ENCODE measurements at places on chromosomes 4 and X.
A peak's percentile ranks its signal among the peaks of the same experiment; 100 is the strongest.

- no peak for DNase-seq
- H3K4me1 ChIP-seq = peaks cover 10% of the 10 kb centered on the region
- no peaks in the 10 kb centered on the region for H3K36me3 ChIP-seq
These were observed 120.1 kb upstream of the NAP1L5 start for GRCh38 chr4:88817740-88818139.

- H3K27me3 ChIP-seq = no peaks in the 10 kb centered on the region
- no peaks in the 10 kb centered on the region for H3K4me1 ChIP-seq
- H3K4me3 ChIP-seq = no peak overlapping the region
- no peak overlapping the region for H3K27ac ChIP-seq
These were observed 36.7 kb downstream of the FOXR2 start for GRCh38 chrX:55659931-55660330.

- no peak overlapping the region for H3K4me3 ChIP-seq
- no peak for DNase-seq
- no peaks in the 10 kb centered on the region for H3K36me3 ChIP-seq
- H3K27ac ChIP-seq = no peak overlapping the region
- H3K27me3 ChIP-seq = no peaks in the 10 kb centered on the region
These were observed 35.1 kb downstream of the CLDN22 start for GRCh38 chr4:183284965-183285364.

DNA sequence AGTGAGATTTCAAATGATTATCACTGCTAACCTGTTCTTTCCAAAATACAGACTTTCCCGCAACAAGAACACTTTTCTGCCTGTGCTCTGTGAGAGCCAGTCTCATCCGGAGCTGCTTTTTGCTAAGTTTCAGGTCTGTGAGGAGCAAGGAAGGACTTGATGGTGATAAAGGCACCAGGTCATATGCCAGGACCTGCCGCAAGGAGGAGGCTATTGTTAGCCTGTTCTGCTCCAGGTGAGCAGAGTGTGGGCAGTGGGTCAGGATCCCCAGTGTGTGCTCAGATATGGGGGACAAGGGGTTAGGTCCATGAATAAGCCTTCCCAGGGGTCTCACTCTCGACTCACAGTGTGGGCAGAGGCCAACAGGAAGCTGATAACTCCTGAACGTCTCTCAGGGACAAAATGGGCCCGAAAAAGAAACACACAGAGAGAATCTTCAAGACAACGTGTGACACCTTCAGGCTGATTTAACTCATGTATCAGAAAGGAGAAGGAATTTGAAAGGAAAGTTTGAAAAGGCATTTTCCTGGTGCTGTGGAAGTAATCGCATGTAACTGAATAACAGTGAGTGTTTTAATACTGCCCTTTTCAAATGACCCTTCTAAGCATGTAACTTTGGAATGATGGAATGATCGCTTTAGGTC is 57.7 kb upstream of the PDLIM3 start:
- H3K4me1 ChIP-seq = peaks cover 1% of the 10 kb centered on the region
- DNase-seq = no peak
- H3K27ac ChIP-seq = no peak overlapping the region
- no peaks in the 10 kb centered on the region for H3K36me3 ChIP-seq

GRCh38 chrX:153821066-153821465 is 9.3 kb downstream of the PDZD4 start:
- H3K27me3 ChIP-seq = no peaks in the 10 kb centered on the region
- no peak overlapping the region for H3K4me3 ChIP-seq
- H3K27ac ChIP-seq = no peak overlapping the region
- H3K4me1 ChIP-seq = peaks cover 51% of the 10 kb centered on the region
- DNase-seq = no peak

DNA sequence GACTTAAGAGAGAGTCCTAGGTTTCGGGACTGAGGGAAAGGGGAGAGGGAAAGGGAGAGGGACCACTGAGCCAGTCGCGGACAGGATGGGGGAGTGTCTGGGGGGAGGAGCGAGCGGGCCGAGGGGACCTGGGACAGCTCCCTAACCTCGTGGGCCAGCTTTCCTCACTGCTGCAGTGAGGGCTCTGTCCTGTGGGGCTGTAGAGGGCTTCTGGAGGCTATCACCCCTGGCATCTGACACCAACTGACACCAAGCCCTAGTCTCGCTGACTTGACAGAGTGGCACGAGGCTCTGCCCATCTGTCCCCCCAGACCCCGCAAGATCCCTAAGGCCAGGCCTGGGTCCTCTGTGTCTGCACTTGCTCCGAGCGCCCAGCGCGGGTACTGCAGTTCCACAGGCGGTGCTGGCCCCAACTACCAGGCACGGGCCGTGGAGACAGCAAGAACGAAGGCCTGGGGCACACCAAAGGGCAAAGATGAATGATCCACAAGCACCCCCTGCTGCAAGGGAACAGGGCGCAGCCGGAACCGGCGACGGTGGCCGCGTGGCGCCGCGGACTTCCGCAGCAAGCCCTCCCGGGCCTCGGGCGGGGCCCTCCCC is 465 bp downstream of the HAUS7 start:
- peaks cover 4% of the 10 kb centered on the region for H3K36me3 ChIP-seq
- DNase-seq = peak; percentile 12
- no peaks in the 10 kb centered on the region for H3K27me3 ChIP-seq

DNA sequence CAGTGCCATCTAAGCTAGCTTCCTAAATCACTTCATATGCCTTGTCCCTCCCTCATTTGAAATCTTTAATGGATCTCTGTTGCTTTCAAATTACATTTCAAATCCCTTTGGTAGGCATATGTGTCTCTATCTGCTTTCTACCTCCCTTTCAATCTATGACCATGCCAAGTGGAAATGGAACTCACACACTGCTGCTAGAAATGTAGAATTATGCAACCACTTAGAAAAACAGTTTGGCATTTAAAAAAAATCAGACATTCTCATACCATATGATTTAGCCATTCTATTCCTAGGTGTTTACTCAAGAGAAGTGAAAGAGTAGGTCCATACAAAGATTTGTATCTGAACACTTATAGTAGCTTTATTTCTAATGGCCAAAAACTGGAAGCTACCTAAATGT is 413.5 kb upstream of the INTU start:
- H3K36me3 ChIP-seq = no peaks in the 10 kb centered on the region
- no peaks in the 10 kb centered on the region for H3K27me3 ChIP-seq
- no peak for DNase-seq
- H3K4me3 ChIP-seq = no peak overlapping the region

DNA sequence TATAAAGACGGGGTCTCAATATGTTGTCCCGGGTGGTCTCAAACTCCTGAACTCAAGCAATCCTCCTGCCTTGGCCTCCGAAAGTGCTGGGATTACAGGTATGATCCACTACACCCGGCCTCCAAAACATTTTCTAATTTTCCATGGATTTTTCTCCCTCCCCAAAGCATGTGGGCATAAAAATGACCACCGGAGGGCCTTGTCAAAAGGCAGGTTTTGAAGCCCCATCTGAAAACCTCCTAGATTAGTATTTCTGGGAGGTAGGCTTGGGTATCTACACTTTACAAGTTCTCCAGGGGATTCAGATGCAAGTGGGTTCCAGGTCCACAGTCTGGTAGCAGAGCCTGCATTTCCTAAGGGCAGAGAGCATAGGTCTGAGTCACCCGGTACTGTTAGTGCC is 1.4 kb upstream of the GPR173 start:
- H3K36me3 ChIP-seq = no peaks in the 10 kb centered on the region
- H3K27me3 ChIP-seq = no peaks in the 10 kb centered on the region
- no peak overlapping the region for H3K4me3 ChIP-seq
- no peak for DNase-seq
- no peak overlapping the region for H3K27ac ChIP-seq

- no peaks in the 10 kb centered on the region for H3K27me3 ChIP-seq
- no peak for DNase-seq
- H3K4me1 ChIP-seq = peaks cover 2% of the 10 kb centered on the region
These were observed 192.5 kb upstream of the TAPT1 start for GRCh38 chr4:16418814-16419213.

DNA sequence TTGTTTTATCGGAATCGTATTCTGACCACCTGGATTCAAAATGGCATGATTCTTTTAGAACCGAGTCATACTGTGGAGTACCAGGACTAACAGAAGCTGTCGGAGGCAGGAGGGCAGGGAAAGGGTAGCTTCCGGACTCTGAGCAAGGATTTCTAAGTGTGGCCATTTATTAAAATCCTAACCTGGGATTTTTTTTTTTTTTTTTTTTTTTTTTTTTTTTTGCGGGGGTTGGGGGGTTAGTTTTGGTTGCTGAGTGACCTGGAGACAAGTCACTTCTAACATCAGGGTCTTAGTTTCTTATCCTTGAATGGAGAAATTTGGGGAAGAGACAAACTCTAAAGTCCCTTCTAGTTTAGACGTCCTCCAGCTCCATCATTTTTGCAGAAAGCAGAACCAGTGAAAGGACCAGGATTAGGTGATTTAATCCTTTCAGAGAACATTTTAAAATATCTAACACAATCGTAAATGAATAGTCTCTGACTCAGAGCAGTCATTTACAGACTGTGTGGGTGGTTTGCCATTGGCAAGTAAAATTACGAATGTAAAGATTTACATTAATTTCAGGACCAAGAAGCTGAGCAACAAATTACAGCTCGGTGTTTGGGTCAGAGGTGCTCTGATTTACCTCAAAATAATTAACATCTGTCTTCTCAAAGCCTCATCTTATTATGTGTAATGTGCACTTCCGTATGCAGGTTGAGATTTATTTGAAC is 7.3 kb downstream of the SLC25A5 start:
- H3K4me1 ChIP-seq = peaks cover 3% of the 10 kb centered on the region
- DNase-seq = no peak
- no peak overlapping the region for H3K27ac ChIP-seq
- no peaks in the 10 kb centered on the region for H3K27me3 ChIP-seq

- DNase-seq = no peak
- no peaks in the 10 kb centered on the region for H3K36me3 ChIP-seq
- no peak overlapping the region for H3K4me3 ChIP-seq
- H3K27ac ChIP-seq = no peak overlapping the region
- H3K27me3 ChIP-seq = peaks cover 40% of the 10 kb centered on the region
These were observed 102.8 kb upstream of the PDLIM3 start for GRCh38 chr4:185638093-185638492.

DNA sequence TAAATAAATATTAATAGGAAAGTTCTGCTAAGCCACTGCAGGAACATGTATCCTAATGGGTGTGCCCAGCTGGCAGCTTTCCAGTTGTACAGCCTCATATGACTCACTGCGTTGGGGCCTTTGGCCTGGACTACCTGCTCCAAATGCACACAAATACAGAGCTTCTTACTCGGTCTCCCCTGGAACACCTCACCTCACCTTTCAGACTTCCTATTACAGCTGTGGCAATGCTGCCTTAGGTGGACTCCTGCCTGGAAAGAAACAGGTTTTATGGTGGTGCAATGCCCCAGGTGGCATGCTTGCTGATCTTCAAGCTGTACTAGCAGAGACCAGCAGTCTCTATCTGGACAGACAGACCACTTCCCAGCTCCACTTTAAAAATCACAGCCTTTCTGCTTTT is 85.7 kb upstream of the EXOC1L start:
- DNase-seq = no peak
- H3K4me1 ChIP-seq = no peaks in the 10 kb centered on the region
- H3K27me3 ChIP-seq = peaks cover 33% of the 10 kb centered on the region
- H3K27ac ChIP-seq = no peak overlapping the region
- H3K4me3 ChIP-seq = no peak overlapping the region
- H3K36me3 ChIP-seq = no peaks in the 10 kb centered on the region

DNA sequence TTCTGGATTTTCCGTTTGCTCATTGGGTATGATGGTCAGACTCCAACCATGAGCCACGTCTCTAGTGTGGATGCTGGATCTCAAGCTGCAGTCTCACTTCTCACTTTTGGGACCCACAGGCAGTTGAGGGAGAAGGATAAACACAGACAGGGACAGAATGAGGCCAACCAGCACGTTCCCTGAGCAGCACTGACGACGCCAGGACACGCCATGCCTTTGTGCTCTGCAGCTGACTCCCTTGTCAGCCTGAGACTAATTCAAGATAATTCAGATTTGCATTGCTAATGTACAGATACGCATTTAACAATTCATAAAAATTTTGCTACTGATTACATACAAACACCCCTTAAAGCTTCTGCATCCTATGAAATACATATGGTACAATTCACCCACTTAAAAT is 106.5 kb downstream of the FAM193A start:
- H3K27me3 ChIP-seq = no peaks in the 10 kb centered on the region
- H3K27ac ChIP-seq = no peak overlapping the region

DNA sequence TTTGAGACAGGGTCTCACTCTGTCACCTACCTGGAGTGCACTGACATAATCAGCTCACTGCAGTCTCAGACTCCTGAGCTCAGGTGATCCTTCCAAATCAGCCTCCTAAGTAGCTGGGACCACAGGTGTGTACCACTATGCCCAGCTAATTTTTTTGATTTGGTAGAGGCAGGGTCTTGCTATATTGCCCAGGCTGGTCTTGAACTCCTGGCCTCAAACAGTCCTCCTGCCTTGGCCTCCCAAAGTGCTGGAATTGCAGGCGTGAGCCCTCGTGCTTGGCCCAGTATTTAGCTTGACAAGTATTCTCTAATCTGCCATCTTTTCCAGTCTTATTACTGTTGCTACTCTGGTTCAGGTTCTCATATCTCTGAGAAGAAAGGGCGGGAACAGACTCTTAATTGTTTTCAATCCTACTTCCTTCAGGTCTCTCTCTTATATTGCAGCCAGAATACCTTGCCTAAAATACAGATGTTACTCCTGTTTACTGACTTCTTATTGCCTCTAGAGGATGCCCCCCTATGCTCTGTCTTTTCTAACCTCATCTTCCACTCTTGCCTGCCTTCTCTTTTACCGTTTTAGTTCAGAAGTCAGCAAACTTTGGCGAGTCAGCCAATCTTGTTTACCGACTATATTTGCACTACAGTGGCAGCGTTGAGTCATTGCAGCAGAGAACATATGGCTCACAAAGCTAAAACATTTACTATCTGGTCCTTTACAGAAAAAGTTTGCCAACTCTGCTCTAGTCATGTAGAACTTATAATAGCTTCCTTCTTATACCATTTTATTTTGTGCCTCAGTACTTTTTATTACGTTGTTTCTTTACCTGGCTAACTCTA is 19.0 kb downstream of the MRPL1 start:
- H3K27ac ChIP-seq = peak overlapping the region; percentile 8
- peaks cover 9% of the 10 kb centered on the region for H3K4me1 ChIP-seq
- H3K36me3 ChIP-seq = peaks cover 80% of the 10 kb centered on the region

DNA sequence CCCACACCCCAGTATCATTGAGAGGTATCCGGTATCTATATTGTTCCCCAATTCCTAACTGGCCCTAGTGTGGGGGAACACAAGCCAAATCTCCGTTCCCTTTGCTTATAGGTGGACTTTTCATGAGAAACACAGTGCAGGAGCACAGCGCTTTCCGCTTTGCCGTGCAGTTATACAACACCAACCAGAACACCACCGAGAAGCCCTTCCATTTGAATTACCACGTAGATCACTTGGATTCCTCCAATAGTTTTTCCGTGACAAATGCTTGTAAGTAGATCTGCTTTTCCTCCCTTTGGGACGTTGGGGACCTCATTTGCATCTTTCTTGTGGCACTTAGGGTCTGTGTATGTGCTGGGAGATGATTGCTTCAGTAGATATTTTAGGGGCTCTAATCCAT is 1.6 kb downstream of the GRIA3 start:
- H3K4me3 ChIP-seq = peak overlapping the region; percentile 10
- peaks cover 3% of the 10 kb centered on the region for H3K36me3 ChIP-seq
- H3K27ac ChIP-seq = no peak overlapping the region
- H3K27me3 ChIP-seq = peaks cover 8% of the 10 kb centered on the region
- H3K4me1 ChIP-seq = peaks cover 14% of the 10 kb centered on the region

- H3K27me3 ChIP-seq = peaks cover 4% of the 10 kb centered on the region
- H3K36me3 ChIP-seq = no peaks in the 10 kb centered on the region
- no peak overlapping the region for H3K4me3 ChIP-seq
- H3K27ac ChIP-seq = no peak overlapping the region
These were observed 122.0 kb downstream of the NSUN7 start for GRCh38 chr4:40871695-40872250.
